ENCODE measurements at places on chromosomes 7 and 10. TPM values are rescaled to one million over a fixed set of nuclear protein-coding genes. Genes with fewer than 3 reads are reported as not detected.
A peak's percentile ranks its signal among the peaks of the same experiment; 100 is the strongest.

Gene PNLIP
- total RNA-seq = not detected

Gene SSC4D
- total RNA-seq = 0.55 TPM

DNA sequence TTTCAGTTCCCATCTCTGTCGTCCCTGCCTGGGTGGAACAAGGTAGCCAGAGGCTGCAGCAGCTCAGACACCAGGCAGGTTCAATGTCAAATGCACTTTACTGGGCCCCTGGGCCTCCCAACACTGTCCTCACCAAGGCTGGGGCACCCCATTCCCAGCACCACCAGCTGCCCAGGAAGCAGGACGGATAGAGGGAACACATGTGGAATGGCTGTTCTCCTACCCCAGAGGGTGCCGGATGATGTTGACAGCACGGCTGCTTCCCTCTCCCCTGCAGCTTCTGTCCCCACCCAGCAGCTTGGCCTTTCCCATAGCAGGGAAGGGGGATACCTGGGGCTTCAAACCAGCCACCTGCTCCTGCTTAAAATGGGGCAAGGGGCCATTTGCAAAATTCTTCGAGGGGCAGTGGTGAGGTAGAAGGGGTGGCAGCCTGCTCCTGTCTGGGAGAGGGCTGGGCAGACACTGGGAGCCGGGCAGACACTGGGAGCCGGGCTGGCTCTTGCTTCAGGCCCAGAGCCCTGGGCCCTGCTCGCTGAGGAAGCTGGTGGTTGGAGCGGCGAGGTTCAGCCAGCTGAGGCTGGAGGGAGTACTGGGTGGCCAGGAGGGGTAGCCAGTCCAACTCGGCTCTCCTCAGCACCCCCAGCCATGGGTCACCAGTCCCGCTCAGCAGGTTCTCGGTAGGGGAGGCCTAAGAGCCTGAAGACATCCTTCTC, 9.1 kb downstream of the POLL start:
- peak; percentile 7 for DNase-seq

DNA sequence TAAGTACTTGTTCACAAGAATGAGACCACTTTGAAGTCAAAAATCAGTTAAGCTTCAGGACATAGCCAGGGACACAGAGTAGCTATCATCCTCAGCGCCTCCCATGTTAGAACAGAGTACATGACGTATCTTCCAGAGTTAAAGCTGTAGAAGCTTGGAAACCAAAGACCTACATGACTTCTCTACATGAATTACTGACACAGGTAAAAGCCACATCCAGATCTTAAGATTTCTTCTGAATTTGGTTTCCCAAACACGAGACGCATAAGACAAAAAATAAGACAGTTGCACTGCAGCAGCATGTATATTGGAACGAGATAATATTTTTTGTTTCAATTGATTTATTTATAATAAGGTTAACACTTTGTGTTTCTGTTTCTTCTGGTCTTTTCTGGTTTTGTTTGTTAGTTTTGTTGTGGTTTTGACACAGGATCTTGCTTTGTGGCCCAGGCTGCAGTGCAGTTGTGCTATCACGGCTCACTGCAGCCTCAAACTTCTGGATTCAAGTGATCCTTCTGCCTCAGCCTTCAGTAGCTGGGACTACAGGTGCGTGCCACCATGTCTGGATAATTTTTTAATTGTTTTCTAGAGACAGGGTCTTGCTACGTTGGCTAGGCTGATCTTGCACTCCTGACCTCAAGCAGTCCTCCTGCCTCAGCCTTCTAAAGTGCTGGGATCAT, 10.2 kb upstream of the EPC1 start:
- no peak for DNase-seq

DNA sequence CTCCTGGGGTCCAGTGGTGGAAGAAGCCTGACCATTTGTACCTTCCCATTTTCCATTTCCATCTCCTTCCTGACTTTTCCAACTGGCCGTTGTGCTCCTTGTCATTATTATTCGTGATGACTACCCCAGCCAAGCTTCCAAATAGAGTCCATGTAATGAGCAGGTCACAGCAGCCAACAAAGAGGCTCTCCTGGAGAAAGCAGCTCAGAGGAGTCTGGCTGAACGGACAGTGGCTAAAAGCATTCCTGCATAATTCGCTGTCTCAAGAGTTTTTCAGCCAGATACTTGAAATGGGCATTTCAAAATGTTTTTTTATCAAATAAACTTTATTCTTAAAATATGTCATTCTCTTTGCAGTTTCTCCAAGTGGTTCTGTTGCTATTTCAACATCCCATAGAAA, 458.6 kb downstream of the INHBA start:
- no peak for DNase-seq

Gene UCN3
- total RNA-seq = not detected

DNA sequence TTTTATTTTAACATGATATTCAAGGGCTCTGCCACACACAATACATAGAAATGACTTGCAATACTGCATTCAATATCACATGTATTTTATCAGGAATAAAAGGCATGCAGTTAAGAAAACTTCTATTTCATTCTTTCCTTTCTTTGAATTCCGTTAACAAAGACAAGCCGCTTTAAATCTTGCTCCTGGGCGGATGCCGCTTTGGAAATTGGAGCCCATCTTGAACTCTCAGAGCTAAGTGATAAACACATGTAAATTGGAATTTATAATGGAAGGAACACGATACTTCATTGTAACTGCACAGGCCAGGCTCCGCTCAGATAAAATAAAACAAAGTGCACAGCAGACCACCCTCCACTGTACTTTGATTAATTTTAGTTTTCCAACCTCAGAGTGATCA, 774.5 kb upstream of the COBL start:
- DNase-seq = no peak

Gene LMOD2
- 220 TPM for total RNA-seq

DNA sequence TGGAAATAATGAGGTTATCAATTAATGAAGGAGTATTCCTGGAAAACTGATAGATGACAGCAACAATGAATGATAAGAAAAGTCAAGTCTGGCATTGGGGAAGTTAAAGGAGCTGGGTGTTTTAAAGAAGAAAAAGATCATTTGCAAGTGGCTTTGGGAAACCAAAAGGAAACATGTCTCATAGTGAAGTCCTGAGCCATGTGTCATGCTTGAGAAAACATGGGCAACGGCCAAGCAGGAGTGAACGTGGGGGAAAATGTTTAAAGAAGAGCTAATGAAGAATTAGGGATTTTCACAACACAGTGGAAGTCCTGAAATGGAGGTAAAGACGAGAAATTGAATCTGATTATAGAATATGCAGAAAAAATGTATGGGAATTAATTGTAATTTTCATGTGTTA, 1383.2 kb upstream of the CELF2 start:
- no peak for DNase-seq

DNA sequence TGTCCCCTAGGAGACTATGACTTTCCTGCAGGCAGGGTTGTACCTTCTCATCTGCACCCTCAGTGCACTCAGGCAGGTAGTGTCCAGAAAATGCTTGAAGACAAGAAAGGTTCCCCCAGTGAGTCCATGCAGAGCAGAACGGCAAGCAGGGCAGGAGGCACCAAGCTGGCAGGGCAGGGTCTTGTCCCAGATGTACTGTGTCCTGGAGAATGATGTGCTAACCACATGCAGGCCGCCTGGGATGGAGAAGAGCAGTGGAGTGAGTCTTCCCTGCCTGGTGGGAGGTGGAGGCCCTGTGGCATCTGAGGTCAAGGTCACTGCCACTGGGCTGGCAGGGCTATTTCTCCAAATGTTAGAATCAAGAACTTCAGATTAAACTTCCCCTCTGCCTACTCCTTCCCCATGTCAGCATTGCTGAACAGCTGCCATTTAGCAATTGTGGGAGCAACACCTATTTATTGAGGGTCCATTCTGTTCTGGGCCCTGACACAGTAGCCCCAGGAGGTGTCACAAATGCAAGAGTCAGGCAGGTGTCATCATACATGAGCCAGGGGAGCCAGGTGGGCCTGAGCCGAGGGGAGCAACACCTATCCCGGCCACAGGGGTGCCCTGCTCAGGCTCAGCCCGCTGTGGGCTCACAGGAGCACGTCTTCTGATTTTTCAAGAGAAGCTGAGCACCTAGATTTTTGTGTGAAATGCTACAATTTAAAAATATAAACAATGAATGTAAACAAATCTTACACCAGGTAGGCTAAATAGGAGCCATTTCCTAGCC, 34.1 kb downstream of the PTPRE start:
- no peak for DNase-seq
